ENCODE measurements at places on chromosomes 7 and 10.

DNA sequence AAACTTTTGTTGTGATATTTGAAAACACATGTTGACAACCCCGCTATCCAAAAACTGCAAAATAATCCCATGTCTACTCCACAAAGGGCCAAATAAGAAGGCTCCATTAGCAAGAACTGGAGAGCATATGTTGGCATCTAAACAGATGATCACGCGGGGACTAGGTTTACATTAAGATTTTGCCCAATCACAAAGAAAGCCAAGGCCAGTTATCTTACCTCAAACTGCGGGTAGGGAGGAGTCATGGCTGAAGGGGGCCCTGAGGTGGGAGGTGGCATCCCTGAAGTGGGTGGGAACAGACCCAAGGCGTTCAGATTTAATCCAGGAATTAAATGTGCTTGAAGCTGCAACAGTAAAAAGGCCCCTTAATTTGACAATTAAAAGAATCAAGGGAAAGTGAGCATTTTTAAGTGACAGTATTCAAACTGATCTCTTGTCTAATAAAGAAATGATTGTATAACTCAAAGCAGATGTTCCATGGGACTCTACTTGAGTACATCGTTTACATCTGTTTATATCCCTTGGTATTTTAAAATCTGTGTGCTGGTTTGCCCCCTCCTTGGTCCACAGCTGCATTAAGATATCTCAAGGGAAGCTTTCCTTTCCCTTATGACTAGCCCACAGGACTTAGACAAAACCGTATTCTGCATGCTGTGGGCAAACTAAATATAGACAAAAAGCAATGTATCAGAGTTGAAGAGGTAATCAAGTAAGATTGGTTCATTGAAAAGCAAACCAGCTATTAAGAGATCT, 42.9 kb downstream of the MALSU1 start:
- no peak for DNase-seq

DNA sequence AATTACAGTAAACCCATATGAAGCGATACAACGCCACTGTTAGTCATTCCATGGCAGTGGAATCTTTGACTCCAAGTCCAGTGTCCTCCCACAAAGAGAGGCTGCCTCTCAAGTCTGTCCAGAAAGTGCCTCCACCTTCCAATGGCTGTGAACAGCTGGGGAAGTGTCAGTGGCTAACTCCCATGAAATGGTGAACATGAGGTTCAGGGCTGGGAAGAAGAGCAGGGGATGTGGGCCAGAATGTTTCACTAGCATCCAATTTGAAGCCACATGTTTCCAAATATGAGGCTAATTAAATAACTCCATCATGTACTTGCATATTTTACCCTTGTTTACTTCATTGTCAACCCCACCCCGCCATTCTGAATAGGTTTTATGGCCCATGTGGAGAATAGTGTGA, 53.1 kb upstream of the CHST15 start:
- no peak for DNase-seq

DNA sequence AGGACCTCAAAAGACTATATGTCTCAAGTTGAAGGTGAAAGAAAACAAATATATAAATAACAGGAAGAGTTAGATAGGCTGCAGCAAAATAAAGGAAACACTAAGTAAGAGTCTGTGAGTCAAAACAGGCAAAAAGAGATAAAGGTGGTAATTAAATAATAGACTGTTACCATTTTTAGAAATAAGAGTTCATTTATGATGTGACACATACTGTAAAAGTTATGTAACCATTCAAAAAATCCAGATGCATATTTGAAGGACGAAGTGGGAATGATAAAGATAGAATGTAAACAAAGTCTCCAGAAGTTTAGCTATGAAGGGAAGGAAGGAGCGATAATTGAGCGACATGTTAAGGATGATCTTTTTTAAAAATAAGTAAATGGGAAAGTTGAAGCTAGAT, 50.5 kb downstream of the HECTD2 start:
- no peak for DNase-seq

DNA sequence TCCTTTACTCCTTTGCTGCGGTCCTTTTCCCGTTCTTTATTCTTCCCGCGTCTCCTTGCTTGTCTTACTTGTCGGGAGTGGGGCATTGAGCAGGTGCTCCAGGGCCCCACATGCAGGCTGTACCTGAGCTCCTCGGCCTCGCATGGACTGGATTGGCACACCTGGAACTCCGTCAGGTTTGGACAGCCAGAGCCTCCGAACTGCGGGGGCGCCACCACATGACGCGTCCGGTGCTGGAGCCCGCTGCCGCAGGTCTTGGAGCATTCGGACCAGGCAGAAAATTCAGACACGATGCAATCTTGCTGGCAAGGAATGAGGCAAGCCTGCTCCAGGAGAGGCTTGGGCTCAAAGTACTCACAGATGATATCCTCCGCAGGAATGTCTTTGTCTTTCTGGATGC, 195.7 kb downstream of the THSD7A start:
- DNase-seq = no peak
